ENCODE measurements at places on chromosomes 13 and 19. TPM values are rescaled to one million over a fixed set of nuclear protein-coding genes. Genes with fewer than 3 reads are reported as not detected.

The LGALS7B gene
- not detected for total RNA-seq

The IRGC gene
- total RNA-seq = not detected

The IGSF23 gene
- total RNA-seq = not detected

The TEX26 gene
- total RNA-seq = not detected

The ZNF443 gene
- total RNA-seq = 4.2 TPM

The RGS9BP gene
- total RNA-seq = 0.15 TPM

The SYCN gene
- total RNA-seq = not detected

The PSG6 gene
- total RNA-seq = not detected

The DCLK1 gene
- not detected for total RNA-seq

The GTPBP3 gene
- 55.7 TPM for total RNA-seq

The PDE4A gene
- 22.2 TPM for total RNA-seq

The FUT3 gene
- total RNA-seq = not detected

The HOOK2 gene
- 11.4 TPM for total RNA-seq

The HPN gene
- not detected for total RNA-seq

The ZNF583 gene
- 5.9 TPM for total RNA-seq

The KIR3DL3 gene
- total RNA-seq = not detected

The GPR12 gene
- total RNA-seq = not detected

The IZUMO1 gene
- not detected for total RNA-seq

The MYO1F gene
- total RNA-seq = 81.3 TPM

The NAPSA gene
- total RNA-seq = 22.5 TPM

The ACER1 gene
- not detected for total RNA-seq

The CEACAM1 gene
- 0.46 TPM for total RNA-seq

The OR4F17 gene
- not detected for total RNA-seq

The EFNA2 gene
- total RNA-seq = not detected

The PSG11 gene
- not detected for total RNA-seq

The ZNF547 gene
- 3.3 TPM for total RNA-seq

The GSX1 gene
- not detected for total RNA-seq

The TMEM238 gene
- 14.1 TPM for total RNA-seq

The SRRM5 gene
- 0.24 TPM for total RNA-seq

The OR7C1 gene
- total RNA-seq = not detected

The XPO4 gene
- total RNA-seq = 30.3 TPM

The KL gene
- total RNA-seq = 0.35 TPM

The CGB1 gene
- total RNA-seq = not detected

The KLK3 gene
- not detected for total RNA-seq

The SLC8A2 gene
- total RNA-seq = not detected

The ZNF211 gene
- total RNA-seq = 12.1 TPM

The PRTN3 gene
- not detected for total RNA-seq

The GAPDHS gene
- total RNA-seq = not detected

The ZNF85 gene
- total RNA-seq = 13.4 TPM

The DMPK gene
- 27.1 TPM for total RNA-seq

All from CD8-positive, alpha-beta memory T cell (primary cell).